ENCODE measurements at places on chromosomes 4 and X.

- no peak for DNase-seq
Measured at GRCh38 chr4:180434131-180434895, 1808.9 kb upstream of the TENM3 start.

DNA sequence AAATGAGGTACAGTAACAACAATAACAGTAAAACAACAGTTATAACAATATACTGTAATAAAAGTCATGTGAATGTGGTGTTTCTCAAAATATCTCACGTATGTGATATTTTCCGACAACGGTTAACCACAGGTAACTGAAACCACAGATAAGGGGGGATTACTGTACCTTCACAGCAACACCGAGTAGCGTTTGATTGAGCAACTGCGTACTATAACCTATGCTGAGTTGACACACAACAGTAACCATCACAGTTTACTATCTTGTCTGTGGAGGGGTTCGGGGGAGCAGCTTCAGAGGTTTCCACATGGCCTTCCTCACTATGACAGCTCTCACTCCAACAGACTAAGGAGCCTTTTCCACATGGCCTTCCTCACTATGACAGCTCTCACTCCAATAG, 13.4 kb downstream of the RBMX2 start:
- DNase-seq, result no peak

DNA sequence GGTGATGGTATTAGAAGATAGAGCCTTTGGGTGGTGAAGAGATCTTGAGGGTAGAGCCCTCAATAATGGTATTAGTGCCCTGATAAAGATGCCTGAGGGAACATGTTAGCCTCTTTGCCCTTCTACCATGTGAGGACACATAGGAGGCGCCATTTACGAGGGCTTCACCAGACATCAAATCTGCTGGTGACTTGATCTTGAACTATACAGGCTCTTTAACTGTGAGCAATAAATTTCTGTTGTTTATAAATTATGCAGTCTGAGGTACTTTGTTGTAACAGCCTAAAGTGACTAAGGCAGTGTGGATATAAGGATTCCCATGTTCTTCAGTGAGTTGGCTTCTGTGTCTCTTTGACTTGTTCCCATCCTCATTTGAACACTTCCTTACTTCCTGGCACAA, 11.8 kb downstream of the MOB1B start:
- no peak for DNase-seq

- no peak for DNase-seq
Measured at GRCh38 chr4:155984106-155984797, 30.6 kb upstream of the CTSO start.

DNA sequence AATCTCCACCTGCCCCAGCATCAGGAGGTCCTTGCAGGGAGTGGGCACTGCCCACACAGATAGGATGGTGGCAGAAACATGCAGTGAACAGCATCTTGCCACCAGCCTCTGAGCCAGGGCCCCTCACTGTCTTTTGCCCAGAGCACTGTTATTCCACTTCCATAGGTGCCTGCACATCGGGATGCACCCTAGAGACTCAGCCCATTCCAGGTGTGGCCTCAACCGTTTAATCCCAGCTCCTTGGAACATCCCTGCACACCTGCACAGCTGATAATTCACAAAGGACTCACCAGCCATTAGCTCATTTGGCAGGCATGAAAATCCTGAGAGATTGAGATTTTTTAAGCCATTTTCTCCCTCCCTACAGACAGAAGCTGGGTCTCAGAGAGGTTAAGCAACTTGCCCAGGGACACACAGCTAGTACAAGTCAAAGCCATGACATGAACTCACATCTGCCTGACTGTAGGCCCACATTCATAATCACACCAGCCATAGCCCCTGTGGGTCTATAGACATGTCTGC, 116.3 kb downstream of the EFNB1 start:
- no peak for DNase-seq

GRCh38 chrX:69019073-69019890, 146.0 kb downstream of the PJA1 start:
- DNase-seq, result no peak

DNA sequence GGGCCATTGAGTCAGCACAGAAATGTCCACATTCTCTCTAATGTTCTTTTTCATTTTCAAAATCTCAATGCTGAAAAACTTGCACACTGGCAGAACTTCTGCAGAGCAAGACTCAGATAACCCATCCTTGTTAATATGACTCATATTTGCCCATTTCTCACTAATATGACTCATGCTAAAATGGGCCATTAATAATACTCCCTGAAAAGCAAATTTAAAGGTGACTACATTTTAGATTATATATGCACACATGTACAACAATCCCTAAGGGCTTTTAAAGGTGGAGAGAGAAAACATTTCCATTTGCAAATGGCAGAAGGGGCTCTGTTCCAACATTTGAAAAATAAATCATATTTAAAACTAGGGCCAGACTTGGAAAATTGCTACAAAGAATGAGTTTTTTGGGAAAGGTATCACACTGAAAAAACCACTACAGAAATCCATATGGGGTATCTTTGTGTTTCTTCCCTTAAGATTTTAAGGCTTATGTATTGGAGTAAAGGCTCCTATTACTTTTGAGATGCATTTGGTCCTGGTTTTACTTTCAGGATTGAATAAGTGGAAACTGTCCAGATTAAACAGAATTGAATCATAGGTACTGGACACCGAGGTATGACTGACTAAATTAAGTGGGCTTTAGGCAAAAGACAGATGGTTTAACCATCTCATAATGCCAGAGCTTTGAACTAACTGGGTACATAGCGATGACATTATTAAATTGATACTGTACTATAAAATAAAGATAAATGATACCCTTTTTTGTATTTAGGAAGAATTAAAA, 30.0 kb downstream of the TLR2 start:
- DNase-seq, result no peak

DNA sequence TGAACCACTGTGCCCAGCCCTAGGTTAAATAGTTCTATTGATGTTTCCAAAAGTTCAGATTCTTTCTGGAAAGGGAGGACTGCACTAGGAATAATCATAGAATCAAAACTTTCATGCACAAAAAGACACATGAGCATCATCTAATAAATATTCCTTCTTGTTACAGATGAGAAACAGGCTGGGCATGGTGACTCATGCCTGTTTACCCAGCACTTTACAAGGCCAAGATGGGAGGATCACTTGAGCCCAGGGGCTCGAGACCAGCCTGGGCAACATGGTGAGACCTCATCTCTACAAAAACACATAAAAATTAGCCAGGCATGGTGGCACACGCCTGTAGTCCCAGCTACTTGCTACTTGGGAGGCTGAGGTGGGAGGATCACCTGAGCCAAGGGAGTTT, 27.7 kb downstream of the LARP7 start:
- no peak for DNase-seq

- DNase-seq, result no peak
Measured at GRCh38 chr4:48275686-48276085, 6.0 kb upstream of the TEC start.

DNA sequence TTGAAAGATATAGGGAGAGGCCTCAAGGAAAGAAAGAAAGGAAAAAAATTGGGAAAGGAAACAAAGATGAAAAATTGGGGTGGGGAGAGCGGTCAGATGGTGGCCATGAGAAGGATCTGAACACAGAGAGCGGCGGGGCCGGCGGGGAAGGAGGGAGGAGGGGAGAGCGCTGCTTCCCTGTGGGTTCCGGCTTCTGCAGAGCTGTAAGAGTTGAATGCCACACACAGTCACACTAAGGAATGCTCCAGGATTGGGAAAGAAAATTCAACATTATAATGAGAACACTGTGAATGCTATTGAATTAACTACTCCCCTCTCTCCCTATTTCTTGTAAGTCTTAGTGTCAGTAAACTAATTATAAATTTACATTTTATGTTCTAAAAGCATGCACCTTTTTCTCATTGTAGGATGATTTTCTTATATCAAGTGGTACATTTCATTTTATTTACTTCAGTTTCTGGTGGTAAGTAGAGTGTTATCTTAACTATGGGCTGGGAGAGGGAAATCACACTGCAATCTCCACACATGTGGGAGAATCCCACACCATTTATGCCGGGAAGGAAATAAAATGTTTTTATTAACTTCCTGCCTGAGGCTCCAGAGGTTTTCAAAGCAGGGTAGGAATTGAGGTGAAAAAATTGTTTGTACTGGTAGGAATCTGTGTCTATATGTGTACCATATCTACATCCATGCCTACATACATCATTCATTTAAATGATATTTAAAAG, 904 bp downstream of the F11 start:
- DNase-seq, result no peak

GRCh38 chr4:38323141-38323641, 340.8 kb upstream of the KLF3 start:
- no peak for DNase-seq

GRCh38 chrX:107805179-107805578, 20.5 kb upstream of the MID2 start:
- DNase-seq, result no peak

GRCh38 chr4:144659447-144659846, 13.5 kb downstream of the HHIP start:
- no peak for DNase-seq

- no peak for DNase-seq
Measured at GRCh38 chrX:65686236-65686635, 18.8 kb downstream of the MSN start.

- DNase-seq, result peak; percentile 21
Measured at GRCh38 chrX:111090458-111090857, 5.5 kb upstream of the PAK3 start.

DNA sequence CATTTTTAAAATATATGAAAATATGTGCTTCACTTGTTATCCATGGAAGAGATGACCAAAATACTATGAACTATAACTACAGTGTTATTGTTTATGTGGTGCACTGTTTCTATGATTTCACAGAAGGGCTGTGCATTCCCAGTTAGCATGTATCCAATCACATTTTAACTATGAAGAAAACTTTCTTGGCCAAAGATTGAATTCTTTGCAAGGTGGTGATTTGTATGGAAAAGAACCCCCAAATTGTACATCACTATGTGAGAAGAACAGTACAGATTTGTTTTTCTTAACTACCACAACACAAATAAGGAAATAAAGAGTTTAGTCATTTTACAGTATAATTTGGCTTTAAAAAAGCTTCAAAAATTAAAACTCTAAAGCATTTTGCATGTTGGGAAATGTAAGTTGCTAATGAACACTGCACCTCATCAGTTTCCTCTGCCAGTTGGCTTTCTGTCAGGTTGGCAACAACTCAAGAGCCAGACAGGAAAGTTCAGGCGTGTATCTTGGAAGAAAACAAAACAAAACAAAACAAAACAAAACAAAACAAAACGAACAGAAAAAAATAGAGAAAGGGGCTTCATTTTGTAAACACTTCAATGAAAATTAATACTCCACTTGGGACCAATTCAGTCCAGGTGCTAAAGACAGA, 237.0 kb downstream of the SCFD2 start:
- DNase-seq, result no peak

- DNase-seq, result no peak
Measured at GRCh38 chr4:1567519-1567807, 116.7 kb downstream of the FAM53A start.

DNA sequence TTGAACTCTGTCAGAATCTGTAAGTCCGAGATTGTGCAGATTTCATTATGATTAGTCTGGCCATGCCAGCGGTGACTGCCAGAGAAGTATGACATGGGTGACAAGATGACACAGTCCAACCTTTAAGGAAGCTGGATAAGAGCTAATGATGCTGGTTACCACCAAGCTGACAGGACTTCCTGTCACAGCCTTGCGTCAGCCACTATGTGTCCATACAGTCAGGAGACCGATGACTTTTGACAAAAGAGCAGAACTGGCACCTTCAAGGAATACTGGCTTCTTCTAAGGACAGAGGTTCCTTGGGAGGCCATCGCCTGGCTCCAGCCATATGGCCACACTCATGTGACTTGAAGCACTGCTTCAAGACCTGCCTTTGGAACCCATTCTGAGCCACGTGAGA, 67.2 kb upstream of the TFDP3 start:
- DNase-seq, result no peak

DNA sequence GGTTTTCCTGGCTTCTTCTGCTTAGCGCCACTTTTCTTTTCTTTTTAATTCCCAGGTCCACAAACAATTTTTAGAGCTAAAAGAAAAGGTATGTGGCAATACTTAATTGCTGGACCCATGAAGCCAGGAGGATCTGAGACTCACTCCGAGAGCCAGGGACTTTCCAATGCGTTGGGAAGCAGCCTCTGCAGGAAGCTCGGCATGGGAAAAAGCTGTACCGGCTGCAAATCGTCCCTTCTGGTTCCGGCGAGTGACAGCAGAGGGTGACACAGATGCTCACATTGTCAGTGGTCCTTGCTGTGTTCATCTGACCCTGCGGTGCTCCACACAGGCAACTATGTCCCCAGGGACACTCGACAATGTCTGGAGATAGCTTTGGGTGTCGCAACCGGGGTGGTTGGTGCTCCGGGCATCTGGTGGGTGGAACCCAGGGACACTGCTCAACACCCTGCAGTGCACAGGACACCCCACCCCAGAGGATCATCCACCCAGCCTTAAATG, 164.0 kb downstream of the PRKX start:
- DNase-seq, result peak; percentile 5

DNA sequence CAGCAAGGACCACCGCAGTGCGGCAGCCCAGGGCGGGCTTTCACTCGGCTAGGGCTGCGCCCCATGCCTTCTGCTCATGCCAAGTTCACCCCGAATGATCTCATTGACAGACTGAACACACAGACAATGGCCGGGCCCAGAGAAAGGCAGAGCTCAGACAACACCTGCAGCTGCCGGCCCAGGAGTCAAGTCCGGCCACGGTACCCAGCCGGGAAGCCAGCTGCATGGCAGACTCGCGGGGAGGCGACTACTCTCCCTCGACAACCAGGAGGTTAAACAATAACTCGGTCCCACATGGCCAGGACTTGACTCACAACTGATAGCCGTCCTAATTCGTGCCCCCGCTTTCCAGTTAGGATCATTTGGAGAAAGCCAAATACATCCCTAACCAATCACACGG, 50.4 kb downstream of the ABLIM2 start:
- DNase-seq, result no peak

GRCh38 chr4:138262030-138262429, 19.9 kb upstream of the SLC7A11 start:
- DNase-seq, result no peak

DNA sequence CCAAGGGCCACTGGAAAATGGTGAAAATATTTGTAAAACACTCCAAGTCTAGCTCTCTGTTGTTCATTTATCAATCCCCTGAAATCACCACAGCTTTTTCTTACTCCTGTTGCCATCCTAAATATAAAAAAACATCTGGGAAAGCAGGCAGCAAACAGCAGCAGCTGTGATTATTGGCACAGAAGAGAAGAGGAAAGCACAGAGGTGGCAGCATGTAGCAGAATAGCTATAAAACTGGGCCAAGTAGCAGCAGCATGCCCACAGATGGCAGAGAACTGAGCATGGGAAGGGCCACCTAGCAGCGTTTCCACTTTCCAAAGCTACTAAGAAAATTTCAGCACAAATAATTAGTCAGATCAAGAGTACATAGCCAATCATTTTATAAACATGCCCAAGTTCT, 307.2 kb downstream of the SLC7A11 start:
- DNase-seq, result no peak
